ENCODE measurements at places on chromosomes 5 and 9.

GRCh38 chr9:85508616-85509015, 233.1 kb downstream of the AGTPBP1 start:
- DNase-seq: no peak

GRCh38 chr9:36892279-36892678, 141.8 kb downstream of the PAX5 start:
- DNase-seq: no peak

GRCh38 chr5:132746954-132747615, at the start of gene CCNI2:
TSS of gene CCNI2 (plus strand) at chr5:132747426. CDS start at chr5:132747496, 70 bp downstream.
- no peak for DNase-seq

DNA sequence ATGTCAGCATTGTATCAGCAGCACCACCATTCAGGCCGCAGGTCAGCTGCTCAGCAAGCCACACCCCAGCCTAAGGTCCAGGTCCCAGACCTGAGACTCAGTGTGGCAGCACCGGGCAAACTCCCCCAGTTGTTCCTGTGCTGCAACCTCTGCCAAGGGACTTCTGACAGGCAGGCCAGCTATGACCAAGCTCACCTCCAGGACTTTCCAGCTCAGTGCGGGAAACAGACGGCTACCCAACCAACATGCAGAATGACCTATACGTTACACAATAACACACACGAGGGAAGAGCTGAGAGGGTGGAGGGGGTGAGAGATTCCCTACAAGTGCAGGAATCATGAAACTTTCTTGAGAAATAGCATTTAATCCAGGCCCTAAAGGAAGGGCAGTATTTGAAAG, 143.7 kb downstream of the FSTL4 start:
- no peak for DNase-seq

GRCh38 chr5:155128786-155129512, 115.4 kb downstream of the KIF4B start:
- no peak for DNase-seq

GRCh38 chr5:168604436-168604835, 25.3 kb upstream of the PANK3 start:
- no peak for DNase-seq

- DNase-seq: no peak
These were observed 27.0 kb upstream of the ZNF354B start for GRCh38 chr5:178832618-178833201.

DNA sequence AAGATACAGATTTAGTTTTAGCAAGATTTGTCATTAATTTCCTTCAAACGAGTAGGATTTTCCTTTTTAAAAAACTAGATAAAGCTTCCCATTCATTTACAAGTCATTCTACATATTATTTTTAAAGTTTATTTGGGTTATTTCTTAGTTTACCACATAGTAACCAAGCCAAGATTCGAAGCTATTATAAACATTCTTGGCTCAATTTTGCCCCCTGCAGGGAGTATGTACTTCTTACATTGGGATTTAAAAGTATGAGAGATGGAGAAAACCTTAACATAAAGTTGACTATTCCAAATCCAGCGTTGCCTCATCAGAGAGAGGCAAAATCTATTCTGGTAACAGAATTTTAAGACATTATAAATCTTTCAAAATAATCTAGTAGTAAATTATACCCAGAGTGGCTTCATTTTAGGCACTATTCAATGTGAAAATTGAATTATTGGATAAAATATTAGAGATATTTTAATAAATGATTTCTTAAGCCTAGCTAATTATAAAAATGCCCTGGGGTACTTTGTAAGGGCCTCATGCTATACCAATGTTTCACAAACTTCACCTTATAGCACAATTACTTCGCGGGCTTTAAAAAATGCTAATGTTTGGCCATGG, 39.1 kb downstream of the FBN2 start:
- DNase-seq: no peak

- DNase-seq: no peak
These were observed 27.8 kb upstream of the EGFL7 start for GRCh38 chr9:136634904-136635303.

GRCh38 chr9:136286987-136287379, 16.9 kb downstream of the CCDC187 start:
- no peak for DNase-seq

- DNase-seq: no peak
These were observed 2.0 kb downstream of the HAVCR2 start for GRCh38 chr5:157106630-157107461.

DNA sequence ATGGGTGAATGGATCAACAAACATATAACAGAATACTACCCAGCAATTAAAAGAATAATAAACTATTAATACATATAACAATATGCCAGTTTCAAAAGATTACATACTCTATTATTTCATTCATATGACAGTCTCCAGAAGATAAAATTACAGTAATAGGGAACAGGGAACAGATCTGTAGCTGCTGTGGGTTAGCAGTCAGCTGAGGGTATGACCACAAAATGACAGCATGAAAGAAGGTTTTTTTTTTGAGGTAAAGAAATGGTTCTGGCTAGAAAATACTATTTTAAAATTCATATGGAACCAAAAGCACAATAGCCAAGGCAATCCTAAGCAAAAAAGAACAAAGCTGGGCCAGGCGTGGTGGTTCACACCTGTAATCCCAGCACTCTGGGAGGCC, 73.0 kb upstream of the NR5A1 start:
- no peak for DNase-seq

Measured in NCI-H1092 (cell line).